ENCODE measurements at places on chromosomes 2 and 18.

- no peak for DNase-seq
Observed at GRCh38 chr18:64692826-64693225, 543.9 kb upstream of the LINC00305 start.

DNA sequence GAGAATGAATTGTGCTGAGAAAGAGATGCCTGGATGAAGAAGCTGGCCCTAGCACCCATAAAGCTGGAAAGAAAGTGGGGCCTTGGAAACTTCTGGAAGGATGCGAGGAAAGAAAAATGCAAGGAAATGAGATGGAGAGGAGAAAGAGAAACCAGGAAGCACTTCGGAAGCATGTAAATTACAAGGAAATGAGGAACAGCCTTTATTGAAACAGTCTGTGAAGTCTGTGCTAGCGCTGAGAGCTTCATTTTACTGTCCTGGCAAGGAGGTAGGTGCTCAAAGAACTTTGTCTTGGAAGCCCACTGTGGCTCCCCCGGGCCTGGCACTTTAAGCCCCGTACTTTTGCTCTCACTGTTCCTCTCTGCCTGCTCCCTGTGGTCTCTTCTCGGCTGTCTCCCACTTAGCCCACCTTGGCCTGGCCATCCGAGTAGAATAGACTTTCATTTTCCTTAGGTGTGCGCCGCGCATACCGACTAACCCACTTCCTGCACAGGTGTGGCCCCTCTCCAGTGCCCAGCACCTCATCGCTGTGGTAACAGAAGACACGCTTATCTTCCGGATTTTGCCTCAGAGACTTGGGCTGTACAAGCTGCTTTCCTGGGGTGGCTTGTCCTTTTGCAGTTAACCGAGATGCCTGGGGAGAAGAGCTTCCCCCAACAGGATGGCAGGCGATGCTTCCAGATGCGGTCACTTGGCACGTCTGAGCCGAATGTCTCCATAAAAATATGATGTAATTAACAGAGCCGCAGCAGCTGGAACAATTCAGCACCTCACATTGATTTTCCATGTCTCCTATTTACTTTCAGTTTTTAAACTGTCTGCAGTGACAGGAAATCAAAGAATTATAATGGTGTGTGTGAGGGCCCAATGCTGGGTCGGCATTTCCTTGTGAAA lies 199.6 kb downstream of the HRH4 start:
- DNase-seq = no peak

- no peak for DNase-seq
Observed at GRCh38 chr2:218368150-218368528, 11.5 kb downstream of the CATIP start.

DNA sequence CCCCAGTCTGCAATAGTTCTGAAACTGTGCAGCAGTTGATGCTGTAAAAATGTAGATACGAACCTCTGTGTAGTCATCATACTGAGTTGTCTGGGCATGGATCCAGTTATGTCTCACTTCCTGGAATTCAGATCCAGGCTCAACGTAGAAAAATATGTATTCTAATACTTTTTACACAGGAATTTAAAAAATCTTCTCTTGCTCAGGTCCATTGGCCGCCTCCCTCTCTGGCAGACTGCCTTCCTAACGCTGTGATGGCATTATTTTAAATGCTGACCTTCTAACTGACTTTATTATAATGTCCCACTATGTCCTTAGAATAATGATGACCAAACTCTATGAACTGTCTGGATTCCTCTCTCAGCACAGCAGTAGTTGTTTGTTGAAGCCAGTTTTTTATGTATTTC lies 119.6 kb downstream of the FEZ2 start:
- no peak for DNase-seq

- DNase-seq = no peak
Observed at GRCh38 chr2:58701688-58702301, 460.7 kb upstream of the FANCL start.

- no peak for DNase-seq
Observed at GRCh38 chr2:11099122-11100065, 55.9 kb upstream of the SLC66A3 start.
